Sciatic nerve (tissue), 2 donors: ENCODE measurements at places on chromosomes 6 and 20. TPM values are rescaled to one million over a fixed set of nuclear protein-coding genes. Genes with fewer than 3 reads are reported as not detected.

GRCh38 chr20:872855-873520 is 39.5 kb downstream of the FAM110A start:
- no peak for DNase-seq

GRCh38 chr20:45507011-45507820 is 8.2 kb downstream of the SPINT3 start:
- no peak for DNase-seq

GRCh38 chr6:105191351-105191750 is 11.5 kb upstream of the POPDC3 start:
- DNase-seq, result no peak

DNA sequence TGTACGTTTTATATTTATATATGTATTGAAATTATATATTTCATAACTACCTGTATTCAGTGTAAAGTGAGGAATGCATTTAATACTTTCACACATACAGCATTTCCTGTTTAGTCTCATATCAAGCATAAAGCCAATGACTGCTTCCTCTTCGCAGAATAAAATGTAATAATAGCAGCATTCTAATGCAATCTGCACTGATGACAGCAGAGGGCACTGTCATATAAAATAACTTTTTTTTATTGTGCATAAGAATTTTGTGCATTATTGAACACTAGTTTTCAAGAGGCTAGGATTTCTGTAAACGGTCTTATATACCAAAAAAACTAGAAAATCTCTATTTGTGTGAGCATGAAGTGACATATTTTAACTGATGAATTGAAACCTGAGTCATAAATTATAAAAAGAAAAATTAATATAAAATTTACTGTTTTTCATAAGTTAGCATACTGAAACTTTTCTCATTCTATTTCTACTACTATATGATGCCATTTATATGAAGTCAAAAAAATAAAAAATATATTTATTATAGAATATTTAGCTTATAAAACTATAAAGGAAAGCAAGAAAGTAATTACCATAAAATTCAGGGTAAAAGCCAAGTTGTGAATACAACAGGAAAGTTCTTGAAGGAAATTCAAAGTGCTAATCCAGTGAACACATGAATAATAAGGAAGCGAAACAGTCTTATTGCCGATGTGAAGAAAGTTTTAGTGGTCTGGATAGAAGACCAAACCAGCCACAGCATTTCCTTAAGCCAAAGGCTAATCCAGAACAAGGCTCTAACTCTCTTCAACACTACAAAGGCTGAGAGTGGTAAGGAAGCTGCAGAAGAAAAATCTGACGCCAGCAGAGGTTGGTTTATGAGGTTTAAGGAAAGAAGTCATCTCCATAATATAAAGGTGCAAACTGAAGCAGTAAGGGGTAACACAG is 36.3 kb downstream of the RNF146 start:
- DNase-seq, result peak; percentile 63

DNA sequence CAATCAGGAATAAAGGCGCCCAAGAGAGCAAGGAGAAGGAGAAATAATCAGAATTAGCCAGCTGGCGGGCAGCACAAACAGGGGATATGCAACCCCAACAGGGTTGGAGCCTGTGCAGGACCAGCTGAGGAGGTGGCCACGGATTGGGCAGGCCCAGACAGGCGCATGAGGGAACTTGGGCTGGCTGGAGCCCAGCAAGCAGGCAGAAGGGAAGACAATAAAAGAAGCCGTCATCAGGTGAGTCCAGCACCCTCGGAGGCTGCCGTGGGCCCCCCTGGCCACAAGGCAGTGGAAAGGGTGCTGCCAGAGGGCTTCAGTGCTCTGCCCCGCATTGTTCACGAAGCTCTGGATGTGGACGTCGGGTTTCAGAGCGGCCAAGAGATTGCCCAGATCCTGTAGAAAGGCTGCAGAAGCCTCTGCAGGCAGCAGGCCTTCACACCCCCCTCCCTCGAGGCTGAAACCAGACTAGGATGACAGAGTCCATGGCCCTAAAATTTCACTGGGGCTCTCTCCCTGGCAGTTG is 28.4 kb upstream of the MAFB start:
- DNase-seq, result no peak

DNA sequence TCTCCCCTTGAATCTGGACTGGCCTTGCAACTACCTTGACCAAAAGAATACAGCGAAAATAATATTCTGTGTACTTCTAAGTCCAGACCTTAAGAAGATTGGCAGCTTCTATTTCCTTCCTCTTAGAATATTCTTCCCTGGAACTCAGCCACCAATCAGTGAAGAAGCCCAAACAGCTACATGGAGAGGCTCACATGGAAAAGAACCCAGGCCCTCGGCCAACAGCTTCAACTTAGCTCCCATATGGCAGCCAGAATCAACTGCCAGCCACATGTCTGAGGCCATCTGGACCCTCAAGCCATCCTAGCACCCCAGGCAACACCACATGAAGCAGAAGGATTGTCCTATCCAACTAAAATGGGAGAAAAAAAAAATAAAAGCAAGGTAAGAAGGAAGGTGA is 178.8 kb downstream of the IBTK start:
- no peak for DNase-seq

- DNase-seq, result no peak
These were observed 41.7 kb upstream of the MPC1 start for GRCh38 chr6:166424431-166424830.

DNA sequence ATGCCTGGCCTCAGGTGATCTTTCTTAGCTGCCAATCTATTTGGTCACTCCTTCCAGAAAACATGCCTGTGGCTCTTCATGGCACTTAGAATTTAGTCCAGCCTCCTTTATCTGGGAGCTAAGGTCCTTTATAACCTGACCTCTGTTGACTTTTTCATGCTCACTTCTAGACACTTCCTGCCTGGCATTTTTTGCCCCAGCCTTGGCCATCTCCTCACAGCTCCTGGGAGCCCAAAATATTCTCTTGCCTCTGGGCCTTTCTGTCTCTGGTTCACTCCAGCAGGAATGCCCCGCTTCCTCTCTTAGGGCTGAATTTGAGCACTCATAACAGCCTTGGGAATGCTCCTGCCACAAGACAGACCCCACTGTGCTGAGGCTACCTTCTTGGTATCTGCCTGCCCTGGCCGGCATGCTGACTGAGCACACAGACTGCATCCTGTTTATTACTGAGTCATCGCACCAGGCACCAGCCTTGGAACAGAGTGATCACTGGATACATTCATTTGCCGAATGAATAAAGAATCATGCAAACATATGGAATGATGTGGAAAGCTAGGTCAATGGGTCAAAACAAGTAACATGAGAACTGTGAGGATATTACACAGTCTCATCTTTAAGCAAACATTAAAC is 5.8 kb upstream of the EEF1E1 start:
- DNase-seq, result no peak

DNA sequence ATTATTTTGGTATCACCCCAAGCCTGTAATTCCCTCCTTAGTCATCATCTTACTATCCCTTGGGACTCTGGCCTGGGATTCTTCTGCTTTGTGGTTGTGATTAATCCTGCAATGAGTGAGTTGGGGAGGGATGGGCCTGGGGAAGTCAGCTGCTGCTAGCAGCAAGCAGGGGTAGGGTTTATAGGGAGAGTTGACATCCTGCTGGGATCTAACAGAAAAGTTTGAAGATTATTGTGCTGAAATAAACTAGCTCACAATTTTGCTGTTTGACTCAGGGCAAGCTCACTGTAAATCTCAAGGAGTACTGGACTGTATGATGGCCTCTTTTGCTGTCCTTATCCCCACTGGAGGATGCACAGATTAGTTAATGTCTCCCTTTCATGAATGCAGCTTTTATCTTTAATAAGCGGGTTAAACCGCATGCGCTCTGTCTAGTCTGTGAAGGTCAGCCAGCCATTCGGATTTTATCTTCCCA is 83.4 kb downstream of the JARID2 start:
- no peak for DNase-seq

DNA sequence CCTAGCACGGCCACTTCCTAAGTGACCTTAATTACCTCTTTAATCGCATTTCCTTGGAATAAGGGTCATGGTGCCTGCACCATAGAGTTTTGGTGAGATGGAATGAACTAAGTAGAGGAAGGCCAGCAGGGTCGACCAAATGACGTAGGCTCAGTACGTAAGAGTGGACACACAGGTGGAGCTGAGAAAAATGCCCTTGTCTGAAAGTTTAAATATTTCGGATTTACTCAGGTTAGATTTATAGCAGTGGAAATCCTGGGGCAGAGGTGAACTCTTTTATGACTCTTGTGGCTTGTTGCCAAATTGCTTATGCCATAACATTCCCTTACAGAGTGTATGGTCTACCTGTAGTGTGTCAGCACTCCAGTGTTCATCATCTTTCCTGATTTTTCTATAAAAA is 23.6 kb upstream of the BTBD3 start:
- DNase-seq, result no peak

- DNase-seq, result no peak
These were observed 137.7 kb upstream of the ARMC2 start for GRCh38 chr6:108710551-108710950.

- DNase-seq, result no peak
These were observed 12.0 kb downstream of the ZSCAN31 start for GRCh38 chr6:28323813-28324424.

- no peak for DNase-seq
These were observed 2.8 kb downstream of the KCNQ5 start for GRCh38 chr6:72624557-72625160.

DNA sequence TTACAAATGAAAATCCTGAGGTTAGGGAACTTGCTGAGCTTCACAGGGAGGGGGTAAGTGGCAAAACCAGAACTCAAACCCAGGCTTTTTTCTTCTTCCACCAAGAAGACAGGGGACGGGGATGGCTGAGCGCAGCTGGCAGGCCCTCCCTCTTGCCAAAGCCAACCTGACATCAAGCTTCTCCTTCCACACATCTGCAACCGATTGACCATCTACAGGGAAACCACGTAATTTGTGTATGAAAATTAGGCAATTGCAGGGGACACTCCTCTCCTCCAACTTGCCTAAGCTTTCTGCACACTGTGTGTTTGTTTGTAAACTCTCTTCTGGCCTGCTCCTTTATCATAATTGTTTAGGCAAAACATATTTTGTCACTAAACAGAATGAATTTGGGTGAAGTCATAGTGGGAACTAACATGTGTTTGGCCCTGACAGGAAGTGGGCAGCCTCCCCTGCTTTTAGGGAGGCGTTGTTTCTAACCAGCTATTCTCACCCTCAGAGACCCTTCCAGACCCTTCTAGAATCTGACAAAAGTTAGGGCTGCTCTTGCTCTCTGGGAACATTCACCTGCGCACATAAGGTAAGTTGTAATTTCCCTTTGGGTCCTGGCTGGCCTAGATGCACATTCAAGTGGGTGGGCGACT is 18.9 kb downstream of the ZNF831 start:
- DNase-seq, result no peak

- DNase-seq, result no peak
These were observed 441.1 kb downstream of the HAO1 start for GRCh38 chr20:7499201-7499600.

- no peak for DNase-seq
These were observed 14.6 kb upstream of the ADA start for GRCh38 chr20:44666066-44666465.

- no peak for DNase-seq
These were observed 235.3 kb downstream of the TMEM242 start for GRCh38 chr6:157087974-157088373.

DNA sequence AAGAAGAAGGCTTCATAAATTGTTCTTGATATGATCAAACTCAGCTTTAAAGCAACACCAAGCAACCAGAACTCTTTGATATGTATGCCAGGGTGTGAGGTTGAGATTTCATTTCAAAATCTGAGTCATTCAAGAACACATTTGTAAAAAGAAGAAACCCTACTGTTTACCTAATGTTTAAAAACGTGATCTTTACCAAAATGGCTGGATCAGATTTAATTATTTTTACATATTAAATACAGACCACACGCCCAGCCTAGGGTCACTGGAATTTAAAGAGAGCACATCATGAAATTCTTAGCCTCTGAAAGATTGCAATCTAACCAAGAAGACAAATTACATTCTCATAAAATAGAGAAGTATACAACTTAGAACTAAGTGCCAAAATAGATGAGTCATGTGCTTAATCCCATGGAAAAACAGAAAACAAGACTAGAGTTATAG is 206.8 kb upstream of the SMLR1 start:
- DNase-seq, result no peak

DNA sequence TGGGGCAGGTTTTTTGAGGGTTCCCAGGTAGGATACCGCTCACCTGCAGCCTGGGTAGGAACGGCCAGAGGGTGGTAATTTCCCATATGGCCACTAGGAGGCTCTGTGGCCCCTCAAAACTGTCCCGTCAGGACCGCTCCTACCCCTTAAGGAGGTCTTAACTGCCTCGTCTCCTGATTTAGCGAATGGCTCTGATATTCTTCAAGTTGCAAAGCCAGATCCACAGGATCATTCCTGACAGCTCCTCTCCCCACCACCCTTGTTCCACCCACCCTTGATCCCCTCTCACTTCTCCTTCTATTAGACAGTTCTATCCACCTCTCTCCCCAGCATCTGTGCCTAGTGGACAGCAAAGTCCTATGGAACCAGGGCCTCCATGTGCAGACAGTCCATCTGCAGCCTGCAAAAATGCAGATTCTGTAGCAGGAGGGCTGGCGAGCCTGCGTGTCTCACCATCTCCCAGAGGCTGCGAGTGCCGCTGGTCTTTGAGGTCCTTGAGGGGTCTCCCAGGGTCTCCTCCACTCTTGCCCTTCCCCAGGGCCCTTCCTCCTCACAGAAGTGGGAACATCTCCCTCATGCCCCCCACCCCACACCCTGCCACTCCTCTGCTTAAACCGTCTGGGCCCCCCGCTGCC is 34.3 kb upstream of the ZBP1 start:
- peak; percentile 64 for DNase-seq

Gene SOBP
- 18.5 TPM for total RNA-seq

Gene FAXC
- total RNA-seq, result 0.49 TPM

Gene LPIN3
- 12.9 TPM for total RNA-seq

Gene ADGRF4
- not detected for total RNA-seq

Gene XKR7
- total RNA-seq, result not detected

Gene STX11
- 7.1 TPM for total RNA-seq

Gene FHL5
- 13.2 TPM for total RNA-seq

Gene SASH1
- 118 TPM for total RNA-seq

Gene C20orf144
- not detected for total RNA-seq

Gene CCM2L
- total RNA-seq, result 11.7 TPM

Gene BPIFB2
- not detected for total RNA-seq
